ENCODE measurements at places on chromosomes 5 and 9.

DNA sequence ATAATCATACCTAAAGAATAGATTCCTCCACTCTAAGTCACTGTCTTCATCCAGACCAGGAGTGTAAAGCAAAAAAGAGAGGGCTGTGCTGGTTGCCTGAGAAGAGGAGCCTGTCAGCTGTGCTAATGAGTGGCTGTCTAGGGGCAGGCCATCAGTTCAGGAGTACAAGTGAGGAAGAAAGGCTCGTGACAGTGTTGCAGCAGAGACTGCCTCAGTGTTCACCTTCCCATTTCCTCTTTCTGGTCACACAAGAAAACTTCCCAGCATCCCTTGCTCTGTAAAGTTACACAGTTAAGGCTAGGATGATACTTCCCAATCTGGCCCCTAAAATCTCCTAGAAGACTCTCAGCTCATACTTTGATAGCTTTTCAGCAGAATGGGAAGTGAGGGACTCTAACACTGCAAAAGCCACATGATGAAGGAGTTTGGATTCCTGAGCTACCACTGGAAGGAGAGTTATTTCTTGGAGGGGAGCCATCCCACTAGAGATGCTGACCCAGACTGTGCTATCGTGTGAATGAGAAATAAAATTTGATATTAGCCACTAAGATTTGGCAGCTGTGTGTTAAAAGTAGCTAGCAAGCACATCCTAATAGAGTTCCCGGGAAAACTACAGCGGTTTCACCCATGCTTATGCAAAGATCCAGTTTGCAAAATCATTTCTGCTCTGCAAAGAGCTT, 67.1 kb downstream of the ADAMTS12 start:
- no peaks in the 10 kb centered on the region for H3K4me1 ChIP-seq
- H3K4me3 ChIP-seq, result no peak overlapping the region
- H3K27ac ChIP-seq, result no peak overlapping the region
- H3K36me3 ChIP-seq, result no peaks in the 10 kb centered on the region

- no peak overlapping the region for H3K27ac ChIP-seq
- no peaks in the 10 kb centered on the region for H3K4me1 ChIP-seq
- no peak overlapping the region for H3K4me3 ChIP-seq
- DNase-seq, result no peak
Observed at GRCh38 chr9:138003485-138004190, 126.1 kb downstream of the CACNA1B start.

GRCh38 chr5:34676416-34676815, 20.3 kb downstream of the RAI14 start:
- H3K4me1 ChIP-seq, result no peaks in the 10 kb centered on the region
- H3K4me3 ChIP-seq, result no peak overlapping the region

DNA sequence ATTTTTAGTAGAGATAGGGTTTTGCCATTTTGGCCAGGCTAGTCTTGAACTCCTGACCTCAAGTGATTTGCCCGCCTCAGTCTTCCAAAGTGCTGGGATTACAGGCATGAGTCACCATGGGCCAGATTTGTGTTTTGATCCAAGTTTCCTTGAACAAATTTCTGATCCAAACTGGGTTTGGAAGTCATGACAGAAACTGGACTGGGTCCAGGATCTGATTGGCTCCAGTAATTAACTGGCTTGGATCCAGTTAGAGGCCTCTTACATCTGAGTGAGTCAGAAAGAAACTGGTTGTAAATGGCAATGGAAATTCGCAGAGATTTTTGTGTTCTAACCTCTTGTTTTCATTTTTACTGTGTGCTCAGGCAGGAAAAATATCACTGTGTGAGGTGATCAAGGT, 141.6 kb downstream of the SLC25A46 start:
- H3K4me3 ChIP-seq, result no peak overlapping the region
- H3K36me3 ChIP-seq, result no peaks in the 10 kb centered on the region
- no peaks in the 10 kb centered on the region for H3K4me1 ChIP-seq
- no peak overlapping the region for H3K27ac ChIP-seq
- DNase-seq, result no peak

Data from activated B cell treated with CpG ODN at 0.5 μM for 24 hours (primary cell).